Left ventricle myocardium inferior (tissue), 1 donor: ENCODE measurements at places on chromosomes 3 and 15. TPM values are rescaled to one million over a fixed set of nuclear protein-coding genes. Genes with fewer than 3 reads are reported as not detected.

- no peaks in the 10 kb centered on the region for H3K36me3 ChIP-seq
- peak overlapping the region; percentile 27 for H3K27ac ChIP-seq
- H3K4me3 ChIP-seq: no peak overlapping the region
- peaks cover 18% of the 10 kb centered on the region for H3K4me1 ChIP-seq
- no peak for DNase-seq
Measured at GRCh38 chr3:78918361-78919020, 849.3 kb downstream of the ROBO1 start.

DNA sequence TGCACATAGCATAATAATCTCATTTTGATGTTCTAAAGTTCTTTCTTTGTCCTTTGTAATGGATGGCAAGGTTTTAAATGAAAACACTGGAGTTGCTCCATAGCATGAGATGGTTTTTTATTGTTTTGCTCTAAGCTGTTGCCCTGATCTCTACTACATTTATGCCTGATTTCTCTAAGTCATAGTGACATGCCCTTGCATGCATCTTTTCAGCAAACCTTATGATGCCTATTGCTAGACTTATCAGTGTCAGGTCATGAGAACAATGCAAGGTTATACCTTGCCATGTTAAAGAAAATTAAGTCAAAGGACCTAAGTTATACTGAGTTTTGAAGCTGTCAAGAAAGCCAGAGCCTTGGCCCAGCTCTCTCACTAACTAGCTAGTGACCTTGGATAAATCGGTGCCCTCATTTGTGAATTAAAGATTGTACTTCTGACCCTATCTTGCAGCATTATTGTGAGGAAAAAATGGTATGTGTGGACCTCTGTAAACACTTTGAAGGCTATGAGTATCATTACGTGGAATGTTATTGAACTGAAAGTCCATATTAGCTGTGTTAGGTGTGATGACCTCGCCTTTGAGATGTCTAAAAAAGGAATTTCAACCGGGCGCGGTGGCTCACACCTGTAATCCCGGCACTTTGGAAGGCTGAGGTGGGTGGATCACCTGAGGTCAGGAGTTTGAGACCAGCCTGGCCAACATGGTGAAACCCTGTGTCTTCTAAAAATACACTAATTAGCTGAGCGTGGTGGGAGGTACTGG, 256.4 kb upstream of the UBE2E1 start:
- H3K27ac ChIP-seq: no peak overlapping the region
- no peak for DNase-seq
- no peak overlapping the region for H3K4me3 ChIP-seq

DNA sequence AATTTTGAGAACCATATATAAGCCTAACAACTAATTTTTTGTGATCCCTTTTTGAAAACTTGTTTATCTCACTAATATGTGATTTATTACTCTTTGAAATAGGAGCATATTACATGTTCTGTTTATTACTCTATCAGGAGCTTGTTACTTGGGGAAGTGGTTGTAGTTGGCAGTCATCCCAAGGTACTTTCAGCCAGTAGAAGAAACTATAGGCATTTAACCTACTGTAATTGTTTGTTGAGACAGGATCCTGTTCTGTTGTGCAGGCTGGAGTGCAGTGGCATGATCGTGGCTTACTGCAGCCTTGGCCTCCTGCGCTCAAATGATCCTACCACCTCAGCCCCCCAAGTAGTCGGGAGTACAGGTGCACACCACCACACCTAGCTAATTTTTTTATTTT, 195.6 kb downstream of the TCF12 start:
- no peaks in the 10 kb centered on the region for H3K36me3 ChIP-seq
- peaks cover 46% of the 10 kb centered on the region for H3K4me1 ChIP-seq
- no peak overlapping the region for H3K27ac ChIP-seq
- no peak overlapping the region for H3K4me3 ChIP-seq
- H3K27me3 ChIP-seq: no peaks in the 10 kb centered on the region

DNA sequence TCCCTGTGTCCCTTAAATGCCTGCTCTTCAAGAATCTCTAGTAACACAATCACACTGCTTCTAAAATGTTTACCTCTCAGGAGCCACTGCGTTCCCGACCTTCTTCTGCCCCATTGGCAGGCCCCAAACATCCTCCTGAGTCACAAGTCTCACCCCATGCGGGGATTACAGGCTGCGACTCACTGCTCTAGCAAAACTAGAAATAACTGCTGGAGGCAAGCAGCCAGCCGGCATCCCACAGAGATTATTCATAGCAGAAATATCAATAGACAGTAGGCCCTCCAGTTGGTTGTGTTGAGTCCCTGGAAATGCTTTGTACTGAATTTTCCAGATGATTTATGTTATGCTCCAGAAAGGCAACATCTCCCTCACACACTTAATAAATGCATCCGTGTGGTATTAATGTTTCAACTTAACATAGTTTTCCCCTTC, 64.8 kb downstream of the RFTN1 start:
- peaks cover 60% of the 10 kb centered on the region for H3K4me1 ChIP-seq
- no peaks in the 10 kb centered on the region for H3K27me3 ChIP-seq
- H3K4me3 ChIP-seq: no peak overlapping the region
- H3K36me3 ChIP-seq: no peaks in the 10 kb centered on the region

- no peaks in the 10 kb centered on the region for H3K36me3 ChIP-seq
- no peak overlapping the region for H3K27ac ChIP-seq
- H3K4me3 ChIP-seq: no peak overlapping the region
- no peak for DNase-seq
Measured at GRCh38 chr3:173354124-173354523, 43.4 kb upstream of the NLGN1 start.

GRCh38 chr3:133158686-133159085, 120.5 kb downstream of the TMEM108 start:
- H3K4me3 ChIP-seq: no peak overlapping the region
- peaks cover 6% of the 10 kb centered on the region for H3K27me3 ChIP-seq
- no peak overlapping the region for H3K27ac ChIP-seq

DNA sequence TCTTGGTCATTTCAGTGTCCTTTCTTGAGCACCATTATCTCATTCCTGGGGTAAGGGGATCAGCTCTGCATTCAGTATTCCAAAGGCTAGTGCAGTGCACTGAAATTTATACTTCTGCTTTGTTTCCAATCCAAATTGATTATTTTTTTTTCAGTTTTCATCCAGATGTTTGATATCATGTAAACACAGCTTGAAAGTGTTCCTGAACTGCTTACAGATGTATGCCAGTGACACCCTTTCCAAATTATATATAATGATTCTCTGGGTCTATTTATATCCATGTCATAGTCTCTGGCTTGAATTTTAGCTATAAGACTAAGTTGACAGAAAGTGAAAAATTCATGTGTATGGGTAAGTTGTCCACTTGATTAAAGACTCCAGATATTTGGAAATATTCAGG, 11.8 kb upstream of the TNFAIP8L3 start:
- no peaks in the 10 kb centered on the region for H3K27me3 ChIP-seq
- H3K36me3 ChIP-seq: no peaks in the 10 kb centered on the region
- H3K4me1 ChIP-seq: peaks cover 32% of the 10 kb centered on the region
- no peak overlapping the region for H3K27ac ChIP-seq
- DNase-seq: no peak

GRCh38 chr3:49020330-49021212, 1.4 kb upstream of the NDUFAF3 start:
- peak; percentile 62 for DNase-seq
- peak overlapping the region; percentile 98 for H3K27ac ChIP-seq
- no peaks in the 10 kb centered on the region for H3K27me3 ChIP-seq
- peaks cover 78% of the 10 kb centered on the region for H3K4me1 ChIP-seq

Gene STT3B
- 82.1 TPM for total RNA-seq

Gene SH2D7
- not detected for total RNA-seq

Gene XYLB
- 0.91 TPM for total RNA-seq
